Amniotic stem cell (primary cell): ENCODE measurements at places on chromosomes 4 and X.

- DNase-seq: no peak
Measured at GRCh38 chr4:80072228-80072743, 743 bp downstream of the ANTXR2 start.

- no peak for DNase-seq
Measured at GRCh38 chr4:160372390-160372789, 1269.5 kb downstream of the RAPGEF2 start.

DNA sequence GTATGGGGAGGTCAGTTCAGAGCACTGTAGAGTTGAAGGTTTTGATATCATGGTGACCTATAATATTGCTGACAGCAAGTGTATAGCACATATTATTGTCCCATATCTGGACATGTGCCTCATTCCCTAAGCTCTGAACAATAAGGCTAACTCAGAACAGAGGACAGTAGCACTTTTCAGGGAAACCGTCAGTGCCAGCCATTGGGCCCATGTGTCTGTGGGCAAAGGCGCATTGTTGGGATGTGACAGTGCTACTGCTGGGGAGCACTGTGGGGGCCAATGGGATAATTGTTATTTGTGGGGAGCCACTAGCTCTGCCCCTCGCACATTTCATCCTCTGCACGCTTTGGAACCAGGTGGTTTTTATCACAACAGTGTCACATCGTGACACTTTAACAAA, 136.2 kb downstream of the ELOVL6 start:
- DNase-seq: no peak

GRCh38 chrX:40570346-40571093, 10.2 kb upstream of the ATP6AP2 start:
- DNase-seq: no peak

DNA sequence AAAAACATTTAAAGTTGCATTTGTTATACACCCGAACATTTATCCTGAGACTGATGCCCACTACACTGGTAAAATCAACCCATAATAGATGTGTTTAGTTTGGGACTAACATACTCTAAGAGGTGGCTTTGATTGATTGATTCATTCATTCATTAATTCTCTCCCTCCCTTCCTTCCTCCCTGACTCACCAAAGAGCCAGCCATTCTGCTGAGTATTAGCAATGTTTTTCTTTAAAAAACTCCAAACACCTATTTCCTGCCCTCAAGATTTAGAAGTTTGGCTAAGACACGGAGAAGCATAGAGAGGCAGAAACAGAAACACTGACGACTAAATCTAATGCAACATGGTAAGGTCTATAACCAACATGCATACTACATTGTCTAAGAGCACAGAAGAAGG, 88.9 kb downstream of the RASL11B start:
- no peak for DNase-seq

DNA sequence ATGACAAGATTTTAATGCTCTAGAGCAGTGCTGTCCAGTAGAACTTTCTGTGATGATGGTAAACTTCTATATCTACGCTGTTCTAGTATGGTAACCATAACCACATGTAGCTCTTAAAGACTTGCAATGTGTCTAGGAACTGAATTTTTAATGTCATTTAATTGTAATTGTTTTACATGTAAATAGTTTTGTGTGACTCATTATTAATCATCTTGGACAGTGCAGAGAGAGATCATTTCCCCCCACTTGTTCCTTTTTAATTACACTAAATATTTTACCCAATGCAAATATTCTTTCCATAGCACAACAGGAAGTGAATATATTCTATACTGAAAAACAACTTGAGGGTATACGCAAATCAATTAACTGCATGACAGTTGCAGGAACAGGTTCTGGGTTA, 5.8 kb downstream of the ATG4A start:
- no peak for DNase-seq

GRCh38 chr4:95560774-95561173, 12.0 kb upstream of the UNC5C start:
- DNase-seq: no peak

- DNase-seq: no peak
Measured at GRCh38 chrX:67692246-67692645, 148.4 kb downstream of the AR start.
